ENCODE measurements at places on chromosomes 12 and 14. TPM values are rescaled to one million over a fixed set of nuclear protein-coding genes. Genes with fewer than 3 reads are reported as not detected.

GAS2L3 gene
- 13.6 TPM for total RNA-seq

HNF1A gene
- not detected for total RNA-seq

ARG2 gene
- 2.7 TPM for total RNA-seq

ENDOU gene
- not detected for total RNA-seq

SMCO3 gene
- total RNA-seq: not detected
